ENCODE measurements at places on chromosomes 6 and 20.

GRCh38 chr6:143236151-143236798, 175.6 kb downstream of the AIG1 start:
- no peak for DNase-seq

- DNase-seq: no peak
These were observed 161.1 kb downstream of the SYCP2 start for GRCh38 chr20:59772373-59772705.

GRCh38 chr6:133432021-133432989, 191.1 kb downstream of the EYA4 start:
- DNase-seq: no peak

GRCh38 chr6:161853657-161854056, 579.8 kb upstream of the AGPAT4 start:
- no peak for DNase-seq

DNA sequence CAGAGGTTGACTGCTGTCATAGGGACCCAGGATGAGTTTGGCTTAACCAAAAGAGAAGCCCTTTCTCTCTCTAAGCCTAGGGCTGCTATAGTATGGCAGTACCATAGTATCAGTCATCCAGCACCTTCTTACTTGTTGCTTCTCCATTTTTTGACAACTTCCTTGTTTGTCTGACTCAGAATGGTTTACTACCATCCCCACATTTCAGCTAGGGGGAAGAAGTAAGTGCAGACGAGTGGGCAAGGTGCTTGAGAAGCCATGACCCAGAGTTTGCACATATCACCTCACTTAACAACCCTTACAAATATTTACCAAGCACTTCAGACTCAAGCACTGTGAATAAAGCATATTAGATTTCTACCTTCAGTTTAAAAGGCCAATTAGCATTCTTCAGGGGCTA, 289.9 kb upstream of the TSHZ2 start:
- DNase-seq: no peak
